NCI-H187 (cell line): ENCODE measurements at places on chromosomes 6 and 20.

DNA sequence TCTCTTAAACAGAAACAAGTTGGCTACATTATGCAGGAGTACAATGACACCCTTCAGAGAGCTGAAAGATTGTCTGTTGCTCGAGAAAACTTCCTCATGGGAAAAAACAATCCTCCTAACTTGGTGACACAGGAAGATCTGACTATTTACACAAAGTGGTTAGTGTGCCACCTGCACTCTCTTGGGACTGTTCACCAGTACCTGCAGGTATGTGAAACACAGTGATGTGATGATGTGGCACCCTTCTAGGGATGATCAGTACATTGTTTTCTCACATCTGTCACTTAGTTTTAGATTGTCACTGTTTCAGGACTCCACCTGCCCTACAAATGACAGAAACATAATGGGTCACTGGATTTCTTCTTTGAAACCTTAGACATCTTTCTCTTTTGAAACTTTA lies 101.8 kb downstream of the CEP57L1 start:
- DNase-seq: no peak

DNA sequence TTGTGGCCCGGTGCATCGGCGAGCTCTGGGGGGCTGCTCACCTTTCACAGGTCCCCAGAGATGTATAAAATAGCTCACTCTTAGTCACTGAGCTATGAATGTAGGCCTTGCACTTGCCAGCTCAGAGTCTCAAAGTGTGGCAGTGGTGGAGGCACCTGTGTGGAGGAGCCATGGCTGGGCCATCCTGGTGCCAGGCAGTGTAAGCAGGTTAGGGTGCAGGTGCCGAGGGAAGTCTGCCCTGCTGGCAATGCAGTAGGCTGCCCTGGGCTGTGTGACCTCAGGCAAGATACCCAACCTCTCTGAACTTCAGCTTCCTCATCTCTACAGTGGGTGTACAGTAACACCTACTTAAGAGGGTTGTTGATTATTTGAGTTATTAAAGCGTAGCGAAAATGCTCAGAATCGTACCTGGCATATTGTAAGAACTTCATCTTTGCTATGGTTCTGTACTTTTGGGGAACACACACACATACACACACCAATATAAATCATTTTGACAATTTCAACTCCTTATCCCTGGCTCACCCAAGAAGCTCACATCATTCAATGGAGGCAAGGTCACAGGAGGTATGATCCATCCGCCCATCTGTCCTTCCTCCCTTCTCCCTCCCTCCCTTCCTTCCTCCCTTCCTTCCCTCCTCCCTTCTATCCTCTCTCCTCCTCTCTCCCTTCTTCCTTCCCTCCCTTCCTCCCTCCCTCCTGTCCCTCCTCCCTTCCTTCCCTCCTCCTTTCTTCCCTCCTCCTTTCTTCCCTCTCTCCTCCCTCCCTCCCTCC lies 66.8 kb upstream of the STX16 start:
- DNase-seq: no peak

DNA sequence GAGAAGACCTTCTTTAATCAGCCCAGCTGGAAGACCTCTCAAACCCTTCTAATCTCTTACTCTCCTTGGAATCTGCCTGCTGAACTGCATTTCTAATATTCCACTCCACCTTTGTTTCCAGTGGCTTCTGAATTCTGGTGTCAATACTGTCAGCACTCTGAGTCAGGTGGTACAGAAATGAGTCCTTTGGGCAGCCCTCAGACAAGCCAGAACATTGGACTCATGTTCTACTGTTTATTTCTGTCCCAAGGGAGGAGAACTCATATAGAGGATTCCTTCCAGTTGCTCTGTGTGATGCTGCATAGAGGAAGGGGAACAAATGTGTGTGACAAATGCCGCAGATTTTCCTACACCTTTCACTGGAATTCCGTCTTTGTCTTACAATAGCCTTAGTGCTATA lies 114.8 kb downstream of the PHF3 start:
- DNase-seq: no peak

DNA sequence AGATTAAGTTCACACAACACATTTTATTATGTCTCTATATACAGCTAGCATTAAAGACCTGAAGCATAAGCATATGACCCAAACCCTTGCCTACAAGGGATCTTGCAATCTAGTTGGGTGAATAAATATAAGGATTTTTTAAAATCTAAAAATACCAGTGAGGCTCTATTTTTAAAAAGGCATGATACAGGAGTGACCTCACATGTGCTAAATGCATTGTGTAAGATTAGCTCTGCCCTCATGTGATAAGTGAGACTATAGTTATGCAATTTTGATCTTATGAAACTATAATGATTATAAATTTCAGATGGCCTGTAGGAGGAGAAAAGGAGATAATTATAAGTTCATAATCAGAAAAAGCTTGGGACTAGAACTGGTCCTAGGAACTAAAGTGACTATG lies 451.0 kb upstream of the MAN1A1 start:
- DNase-seq: no peak

- no peak for DNase-seq
These were observed 4.8 kb downstream of the CD93 start for GRCh38 chr20:23081263-23081819.

DNA sequence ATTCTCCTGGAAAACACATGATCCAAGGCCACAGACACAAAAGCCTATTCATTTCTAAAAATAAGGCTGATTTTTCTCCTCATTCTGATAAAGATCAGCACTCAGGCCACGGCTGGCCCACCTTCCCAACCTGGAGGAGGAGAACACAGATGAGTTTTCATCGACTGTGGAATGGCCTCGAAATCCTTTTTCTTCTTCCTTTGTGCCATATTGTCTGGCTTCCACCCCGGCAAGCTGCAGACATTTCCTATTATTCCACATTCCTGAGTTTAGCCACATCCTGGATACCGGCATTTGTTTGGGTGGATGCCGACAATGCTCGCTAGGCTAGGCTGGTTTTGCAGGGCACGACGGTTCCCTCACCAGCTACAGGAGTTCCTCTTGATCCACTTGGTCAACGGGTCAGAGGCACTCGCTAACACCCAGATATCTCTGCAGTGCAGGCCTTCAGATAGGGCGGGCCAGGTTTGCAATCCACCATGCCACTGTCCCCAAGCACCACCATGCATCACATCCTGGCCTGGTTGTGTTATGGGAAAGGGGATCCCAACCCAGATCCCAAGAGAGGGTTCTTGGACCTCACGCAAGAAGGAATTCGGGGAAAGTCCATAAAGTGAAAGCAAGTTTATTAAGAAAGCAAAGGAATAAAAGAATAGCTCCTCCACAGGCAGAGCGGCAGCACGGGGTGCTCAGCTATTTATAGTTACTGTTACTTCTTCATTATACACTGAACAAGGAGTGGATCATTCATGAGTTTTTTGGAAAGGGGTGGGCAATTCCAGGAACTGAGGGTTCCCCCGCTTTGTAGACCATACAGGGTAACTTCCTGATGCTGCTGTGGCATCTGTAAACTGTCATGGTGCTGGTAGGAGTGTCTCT lies 4.2 kb upstream of the CTSZ start:
- no peak for DNase-seq

GRCh38 chr20:48821261-48821920 lies 6.4 kb downstream of the PREX1 start:
- DNase-seq: no peak

GRCh38 chr6:24610672-24611071 lies 35.3 kb downstream of the KIAA0319 start:
- DNase-seq: no peak

GRCh38 chr6:158672726-158673125 lies 22.9 kb downstream of the SYTL3 start:
- DNase-seq: no peak

- DNase-seq: no peak
These were observed 457.8 kb downstream of the HACE1 start for GRCh38 chr6:104401926-104402325.

DNA sequence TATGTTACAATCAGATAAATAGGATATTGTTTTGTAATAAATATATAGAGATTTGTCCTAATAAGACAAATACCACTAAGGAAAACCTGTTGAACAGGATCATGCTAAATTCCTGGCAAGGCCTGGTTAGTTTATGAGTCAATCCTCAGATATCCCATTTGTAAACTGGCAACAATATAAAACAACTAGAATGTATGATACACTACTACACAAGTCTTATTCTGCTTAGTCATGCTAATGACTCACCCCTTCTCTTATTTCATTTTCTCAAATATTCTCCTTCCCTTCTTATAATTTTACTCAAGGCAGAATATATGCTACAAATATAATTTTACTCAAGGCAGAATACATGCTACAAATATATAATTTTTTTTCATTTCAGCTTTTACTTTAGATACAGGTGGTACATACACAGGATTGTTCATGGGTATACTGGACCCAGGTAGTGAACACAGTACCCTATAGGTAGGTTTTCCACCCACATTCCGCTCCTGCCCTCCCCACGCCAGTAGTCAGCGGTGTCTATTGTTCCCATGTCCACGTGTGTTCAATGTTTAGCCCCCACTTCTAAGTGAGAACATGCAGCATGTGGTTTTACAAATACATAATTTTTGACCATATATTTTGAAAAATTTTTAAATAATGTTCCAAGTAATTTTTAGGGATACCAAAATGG lies 6.3 kb downstream of the OSER1 start:
- no peak for DNase-seq

GRCh38 chr6:7787731-7788130 lies 61.8 kb downstream of the BMP6 start:
- DNase-seq: no peak

DNA sequence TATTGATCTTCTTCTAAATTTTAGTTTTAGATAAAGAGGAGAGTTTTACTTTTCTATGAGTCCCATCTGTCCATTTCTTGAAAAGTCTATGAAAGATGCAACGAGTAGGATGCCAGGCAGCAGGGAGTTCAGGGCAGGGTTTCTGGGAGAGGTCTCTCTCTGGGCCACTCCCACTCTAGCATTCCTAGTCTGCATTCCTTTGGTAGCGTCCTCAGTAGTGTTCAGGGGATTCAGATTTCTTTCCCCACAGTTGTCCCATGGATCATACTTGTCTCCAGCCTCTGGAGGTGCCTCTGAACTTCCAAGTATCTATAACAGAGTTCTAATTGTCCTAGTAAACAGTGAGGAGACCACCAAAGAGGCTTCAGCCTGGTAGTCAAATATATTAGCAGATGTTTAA lies 225.3 kb downstream of the RIMS1 start:
- no peak for DNase-seq

DNA sequence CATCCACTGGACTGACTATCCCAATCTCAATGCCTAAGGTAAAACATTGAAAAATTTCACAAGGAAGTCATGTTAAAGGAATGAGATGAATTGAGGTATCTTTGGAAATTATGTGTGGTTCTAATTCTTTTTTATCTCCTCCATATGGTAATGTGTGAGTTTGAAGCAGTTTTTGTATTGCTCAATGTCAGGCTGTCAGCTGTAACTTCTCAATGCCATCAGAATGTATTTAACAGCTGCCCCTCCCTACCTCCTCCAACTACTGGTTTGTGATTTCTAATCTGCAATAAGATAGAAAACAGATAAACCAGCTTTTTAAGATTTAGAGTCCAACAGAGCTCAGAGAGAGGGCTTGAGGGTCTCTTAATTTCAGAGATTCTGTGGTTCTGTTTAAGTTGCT lies 1005.8 kb upstream of the ADGRB3 start:
- DNase-seq: no peak

DNA sequence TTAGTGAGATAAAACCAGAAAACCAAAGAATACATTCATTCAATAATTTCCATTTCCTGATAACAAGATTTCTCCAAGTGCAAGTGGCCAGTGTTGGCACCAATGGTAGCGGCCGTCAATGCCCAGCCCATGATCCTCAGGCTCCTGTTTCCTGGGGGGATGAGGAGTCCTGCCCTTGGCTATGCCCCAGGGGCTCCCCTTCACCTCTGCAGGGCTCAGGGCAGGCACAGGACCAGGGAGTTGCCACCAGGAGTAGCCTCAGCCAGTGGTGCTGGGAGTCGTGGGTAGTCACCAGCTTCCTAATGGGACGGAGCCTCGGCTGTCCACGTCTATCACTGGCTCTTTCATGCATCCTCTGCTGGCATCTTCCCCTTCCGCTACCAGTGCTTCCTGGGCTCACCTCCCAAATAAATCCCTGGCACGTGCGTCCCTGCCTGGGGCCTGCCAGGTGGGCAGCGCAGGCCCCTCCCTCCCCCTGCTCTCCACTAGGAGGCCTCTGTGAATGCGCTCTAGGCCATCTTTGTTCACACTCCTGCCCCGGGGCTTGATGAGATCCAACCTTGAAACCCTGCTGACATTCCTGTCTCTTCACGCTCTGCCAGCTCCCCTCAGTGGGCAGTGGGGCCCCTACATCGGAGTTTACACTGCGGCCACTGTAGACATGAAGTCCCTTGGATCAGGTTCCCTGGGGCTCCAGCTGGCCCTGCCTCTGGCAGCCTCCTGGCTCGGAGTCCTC lies 215.7 kb downstream of the SYNDIG1 start:
- DNase-seq: no peak

DNA sequence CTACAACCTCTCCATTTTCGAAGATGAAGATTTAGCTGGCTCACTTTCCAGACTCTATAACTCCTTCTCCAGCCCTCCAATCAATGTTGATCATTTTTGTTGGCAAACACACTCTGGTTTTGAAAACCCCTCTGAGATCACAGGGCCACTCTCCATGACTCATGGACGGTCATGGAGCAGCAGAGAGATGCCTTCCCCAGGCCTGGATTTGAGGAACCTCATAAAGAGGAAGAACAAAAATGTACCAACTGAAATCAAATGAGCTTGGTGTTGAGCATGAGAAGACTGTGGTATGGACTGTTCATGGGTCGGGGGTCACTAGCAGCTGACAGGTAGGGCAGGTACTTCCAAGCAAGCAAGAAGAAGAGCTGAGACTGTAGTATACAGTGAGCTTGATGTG lies 112.8 kb upstream of the INSM1 start:
- no peak for DNase-seq

DNA sequence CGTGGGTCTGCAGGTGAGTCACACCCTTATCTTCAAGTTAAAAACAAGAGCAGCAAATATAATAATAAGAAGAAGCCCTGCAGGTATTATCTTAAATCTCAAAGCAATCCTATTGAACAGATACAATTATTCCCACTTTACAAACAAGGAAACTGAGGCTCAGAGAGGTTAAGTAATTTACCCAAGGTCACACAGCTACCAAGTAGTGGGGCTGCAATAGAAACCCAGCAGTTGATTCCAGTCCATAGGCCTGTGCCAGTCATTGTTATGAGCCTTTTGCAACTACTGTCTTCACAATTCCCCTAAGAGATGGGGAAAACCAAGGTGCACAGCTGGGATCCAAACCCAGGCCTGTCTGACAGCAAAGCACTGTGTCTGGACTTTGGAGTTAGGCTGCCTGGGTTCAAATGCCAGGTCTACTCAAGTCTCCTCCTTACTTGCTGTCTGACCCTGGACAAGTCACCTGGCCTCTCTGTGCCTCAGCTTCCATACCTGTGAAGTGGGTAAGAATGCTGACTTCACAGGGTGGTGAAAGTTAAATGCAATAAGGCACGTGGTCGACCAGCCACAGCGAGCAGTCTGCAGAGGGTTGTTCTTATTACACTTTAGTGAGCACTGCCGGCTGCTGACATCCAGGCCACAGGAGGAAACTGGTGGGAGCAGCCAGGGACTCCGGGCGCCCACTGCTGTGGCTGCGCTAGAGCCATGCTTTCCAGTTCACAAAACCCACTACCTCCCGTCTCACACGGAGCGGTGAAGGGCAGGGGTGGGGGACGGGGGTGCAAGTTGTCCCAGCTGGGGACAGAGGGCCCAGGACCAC lies 6.1 kb downstream of the MYL9 start:
- DNase-seq: no peak
